Stimulated activated CD8-positive, alpha-beta memory T cell treated with anti-CD3 and anti-CD28 coated beads, Interleukin-7, amount 100 ng/mL, for 1 hour (primary cell): ENCODE measurements at places on chromosomes 13 and 19.

- no peak for DNase-seq
Observed at GRCh38 chr13:34346626-34347025, 528.7 kb downstream of the RFC3 start.

- no peak for DNase-seq
Observed at GRCh38 chr13:71606818-71607217, 260.2 kb downstream of the DACH1 start.

DNA sequence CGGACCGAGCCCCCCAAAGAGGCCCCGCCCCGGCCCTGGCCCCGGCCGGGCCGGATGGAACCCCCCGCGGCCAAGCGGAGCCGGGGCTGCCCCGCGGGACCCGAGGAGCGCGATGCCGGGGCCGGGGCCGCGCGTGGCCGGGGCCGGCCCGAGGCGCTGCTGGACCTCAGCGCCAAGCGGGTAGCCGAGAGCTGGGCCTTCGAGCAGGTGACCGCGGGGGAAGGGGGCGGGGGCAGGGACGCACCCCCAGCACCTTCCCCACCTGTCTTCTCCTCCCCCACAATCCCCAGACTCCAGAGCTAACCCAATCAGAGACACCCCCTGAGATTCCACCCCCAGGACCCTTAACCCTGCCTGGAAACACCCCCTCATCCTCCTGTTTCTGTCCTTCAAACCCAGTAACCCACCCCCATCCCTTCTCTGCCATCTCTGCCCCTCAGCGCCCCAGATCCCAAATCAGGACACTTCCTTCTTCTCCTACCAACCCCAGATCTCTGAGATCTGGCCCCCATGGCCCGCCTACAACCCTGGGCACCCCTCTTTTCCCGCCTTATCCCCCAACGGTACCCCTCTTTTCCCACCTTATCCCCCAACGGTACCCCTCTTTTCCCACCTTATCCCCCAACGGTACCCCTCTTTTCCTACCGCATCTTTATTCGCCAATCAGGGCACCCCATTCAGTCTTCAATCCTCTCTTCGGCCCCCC, 505 bp downstream of the ZSWIM4 start:
- no peak for DNase-seq

DNA sequence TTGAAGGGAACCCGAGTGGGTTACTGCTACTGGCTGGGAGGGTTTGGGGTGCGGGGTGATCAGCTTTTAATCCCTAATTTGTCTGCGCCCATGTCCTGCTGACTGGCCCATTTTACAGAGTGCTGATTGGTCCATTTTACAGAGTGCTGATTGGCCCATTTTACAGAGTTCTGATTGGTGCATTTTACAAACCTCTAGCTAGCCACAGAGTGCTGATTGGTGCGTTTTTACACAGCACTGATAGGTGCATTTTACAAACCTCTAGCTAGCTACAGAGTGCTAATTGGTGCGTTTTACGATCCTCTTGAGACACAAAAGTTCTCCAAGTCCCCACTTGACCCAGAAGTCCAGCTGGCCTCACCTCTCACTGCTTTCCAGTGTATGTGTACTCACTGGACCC, 43.2 kb downstream of the MTMR6 start:
- DNase-seq = no peak

GRCh38 chr19:10416380-10417257, 3.7 kb upstream of the PDE4A start:
- peak; percentile 82 for DNase-seq

DNA sequence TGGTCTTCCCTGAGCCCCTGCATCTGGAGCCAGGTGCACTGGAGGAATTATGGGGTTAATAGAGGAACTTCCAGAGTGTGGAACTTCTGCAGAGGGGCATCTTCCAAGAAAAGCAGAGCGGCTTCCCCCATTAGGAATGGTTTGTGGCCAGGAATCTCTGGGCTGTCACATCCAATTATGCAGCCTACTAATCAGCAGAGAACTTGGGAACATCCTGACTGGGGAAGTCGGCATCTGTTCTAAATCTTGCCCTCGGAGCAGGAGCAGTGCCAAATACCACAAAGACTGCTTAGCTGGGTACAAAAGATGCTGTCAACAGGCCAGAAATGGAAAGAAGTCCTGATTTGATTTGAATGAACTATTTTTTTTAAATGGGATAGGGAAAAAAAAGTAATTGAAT, 435.1 kb downstream of the ZNF536 start:
- DNase-seq = no peak

DNA sequence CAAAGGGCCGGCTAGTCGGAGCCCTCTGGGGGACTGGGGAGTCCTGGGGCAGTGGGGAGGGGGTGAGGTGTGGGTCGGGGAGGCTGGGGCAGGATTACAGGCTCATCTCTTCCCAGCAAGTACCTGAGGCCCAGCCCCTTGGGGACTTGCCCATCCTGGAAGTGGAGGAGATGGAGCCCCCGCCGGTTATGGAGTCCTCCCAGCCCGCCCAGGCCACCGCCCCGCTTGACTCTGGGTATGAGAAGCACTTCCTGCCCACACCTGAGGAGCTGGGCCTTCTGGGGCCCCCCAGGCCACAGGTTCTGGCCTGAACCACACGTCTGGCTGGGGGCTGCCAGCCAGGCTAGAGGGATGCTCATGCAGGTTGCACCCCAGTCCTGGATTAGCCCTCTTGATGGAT, 9.9 kb downstream of the PALM3 start:
- DNase-seq = no peak

DNA sequence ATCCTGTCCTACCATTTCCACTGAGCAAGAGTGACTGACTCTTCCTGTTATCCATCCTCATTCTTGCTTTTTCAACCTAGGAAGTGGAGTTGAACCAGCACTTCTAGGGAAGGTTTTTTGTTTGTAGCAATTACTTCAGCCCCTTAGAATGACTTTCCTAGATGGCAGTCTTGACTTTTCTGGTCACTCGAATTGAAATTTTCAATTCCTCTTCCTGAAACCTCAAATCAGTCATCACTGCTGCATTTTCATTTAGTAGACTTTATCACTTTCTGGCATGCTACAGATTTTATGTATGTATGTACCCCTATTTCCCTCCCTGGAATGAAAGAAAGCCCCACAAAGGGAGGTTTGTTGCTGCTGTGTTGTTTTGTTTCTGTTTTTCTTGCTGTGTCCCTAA, 915.9 kb downstream of the PCDH17 start:
- no peak for DNase-seq

- no peak for DNase-seq
Observed at GRCh38 chr13:87999240-87999700, 328.1 kb downstream of the SLITRK5 start.

DNA sequence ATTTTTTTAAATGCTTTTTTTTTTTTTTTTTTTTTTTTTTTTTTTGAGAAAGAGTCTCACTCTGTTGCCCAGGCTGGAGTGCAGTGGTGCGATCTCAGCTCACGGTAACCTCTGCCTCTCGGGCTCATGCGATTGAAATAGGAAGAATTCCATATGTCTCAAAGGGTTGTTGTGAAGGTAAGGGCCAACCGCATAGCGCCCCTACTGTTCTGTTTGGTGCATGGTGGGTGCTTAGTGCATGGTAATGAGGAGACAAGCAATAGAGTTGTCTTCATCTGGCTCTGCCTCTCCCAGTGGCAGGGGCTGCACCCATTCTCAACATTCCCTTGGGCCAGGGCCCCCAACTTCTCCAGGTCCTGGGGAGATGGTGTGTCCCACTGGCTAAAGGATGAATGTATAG, 68.7 kb downstream of the RASL11A start:
- DNase-seq = no peak
